ENCODE measurements at places on chromosomes 2 and 18. TPM values are rescaled to one million over a fixed set of nuclear protein-coding genes. Genes with fewer than 3 reads are reported as not detected.
A peak's percentile ranks its signal among the peaks of the same experiment; 100 is the strongest.

GRCh38 chr18:13872373-13872772 is 43.0 kb downstream of the MC2R start:
- DNase-seq = no peak

IL1RL1 gene
- 0.13 TPM for total RNA-seq

GRCh38 chr2:61763605-61764034 is 90.2 kb downstream of the FAM161A start:
- DNase-seq = peak; percentile 81

MCEE gene
- 9.8 TPM for total RNA-seq

Data from dermis microvascular lymphatic vessel endothelial cell (primary cell).